ENCODE measurements at places on chromosomes 5 and 9.

DNA sequence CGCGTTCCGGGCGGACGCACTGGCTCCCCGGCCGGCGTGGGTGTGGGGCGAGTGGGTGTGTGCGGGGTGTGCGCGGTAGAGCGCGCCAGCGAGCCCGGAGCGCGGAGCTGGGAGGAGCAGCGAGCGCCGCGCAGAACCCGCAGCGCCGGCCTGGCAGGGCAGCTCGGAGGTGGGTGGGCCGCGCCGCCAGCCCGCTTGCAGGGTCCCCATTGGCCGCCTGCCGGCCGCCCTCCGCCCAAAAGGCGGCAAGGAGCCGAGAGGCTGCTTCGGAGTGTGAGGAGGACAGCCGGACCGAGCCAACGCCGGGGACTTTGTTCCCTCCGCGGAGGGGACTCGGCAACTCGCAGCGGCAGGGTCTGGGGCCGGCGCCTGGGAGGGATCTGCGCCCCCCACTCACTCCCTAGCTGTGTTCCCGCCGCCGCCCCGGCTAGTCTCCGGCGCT is at the start of gene DAPK1:
DAPK1 (plus strand) TSS at position 264 of the 442 bp plus-strand sequence. CDS start 1,211 bp downstream, outside the sequence.
- no peak for DNase-seq

DNA sequence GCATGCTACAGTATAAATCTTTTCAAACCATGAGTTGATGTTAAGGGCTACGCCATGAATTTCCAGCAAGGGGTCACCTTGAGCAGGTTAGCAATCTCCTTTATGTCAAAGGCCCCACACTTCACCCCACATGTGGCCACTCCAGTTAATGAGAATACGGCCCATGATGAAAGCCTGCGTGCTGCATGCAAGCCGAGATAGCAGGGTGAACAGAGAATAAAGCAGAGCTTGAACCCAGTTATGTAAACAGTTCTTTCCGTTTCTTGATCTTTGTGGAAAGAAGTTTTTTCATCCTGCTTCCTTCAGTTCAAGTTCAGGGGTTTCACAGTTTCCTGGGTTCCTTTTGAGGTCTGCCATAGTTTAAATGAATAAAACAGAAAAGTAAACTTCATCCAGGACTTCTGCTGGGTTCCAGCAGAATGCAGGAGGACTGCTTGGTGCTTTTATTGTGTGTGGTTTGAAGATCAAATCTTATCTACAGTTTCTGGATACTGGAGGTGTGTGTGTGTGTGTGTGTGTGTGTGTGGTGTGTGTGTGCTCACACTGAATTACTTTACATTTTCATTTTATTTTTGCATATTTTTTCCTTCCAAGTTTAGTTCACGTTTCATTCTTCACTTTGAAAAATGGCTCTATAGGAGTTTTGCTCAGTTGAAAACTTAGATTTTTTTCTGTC is 87.1 kb downstream of the HMHB1 start:
- no peak for DNase-seq

DNA sequence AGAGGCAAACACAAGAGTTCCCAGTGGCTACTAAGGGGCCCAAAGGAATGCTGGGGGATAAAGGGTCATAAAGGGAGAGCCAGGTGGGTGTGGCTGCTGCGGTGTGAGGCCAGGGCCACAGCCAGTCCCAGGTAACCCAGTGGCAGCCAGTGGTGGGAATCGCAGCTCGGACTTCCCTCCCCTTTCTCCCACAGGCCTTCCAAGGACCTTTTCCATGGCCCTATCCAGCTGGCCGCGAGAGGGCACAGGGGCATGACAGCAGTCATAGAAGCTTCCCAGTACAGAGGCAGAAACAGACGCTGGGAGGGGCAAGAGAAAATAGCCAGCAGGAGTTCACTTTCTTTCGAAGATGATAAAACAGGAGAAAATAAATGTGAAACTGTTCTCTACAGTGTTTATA is 257.6 kb downstream of the SEMA5A start:
- no peak for DNase-seq

GRCh38 chr5:154779105-154779504 is 23.9 kb downstream of the LARP1 start:
- DNase-seq: no peak

- DNase-seq: no peak
Measured at GRCh38 chr9:123096987-123097386, 63.5 kb downstream of the GPR21 start.

- no peak for DNase-seq
Measured at GRCh38 chr9:18009902-18010301, 431.0 kb downstream of the SH3GL2 start.

GRCh38 chr9:13033959-13034693 is 245.4 kb downstream of the MPDZ start:
- DNase-seq: no peak

DNA sequence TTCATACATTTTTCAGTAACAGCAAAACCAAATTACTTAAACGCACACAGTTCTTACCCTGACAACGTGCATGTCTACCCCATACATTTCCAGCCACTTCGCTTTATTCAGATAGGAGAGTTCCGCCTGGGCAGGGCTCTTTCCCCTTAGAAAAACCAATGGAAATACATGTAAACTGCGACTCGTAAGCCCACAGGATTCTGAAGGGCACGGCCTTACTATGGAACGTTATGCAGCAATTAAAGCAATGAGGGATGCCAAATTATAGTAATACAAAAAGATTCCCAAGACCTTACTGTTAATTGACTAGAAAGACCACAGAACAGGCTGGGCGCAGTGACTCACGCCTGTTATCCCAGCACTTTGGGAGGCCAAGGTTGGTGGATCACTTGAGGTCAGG is 64.5 kb downstream of the EPB41L4B start:
- DNase-seq: no peak

GRCh38 chr9:38075272-38075671 is 6.2 kb upstream of the SHB start:
- DNase-seq: peak; percentile 34

DNA sequence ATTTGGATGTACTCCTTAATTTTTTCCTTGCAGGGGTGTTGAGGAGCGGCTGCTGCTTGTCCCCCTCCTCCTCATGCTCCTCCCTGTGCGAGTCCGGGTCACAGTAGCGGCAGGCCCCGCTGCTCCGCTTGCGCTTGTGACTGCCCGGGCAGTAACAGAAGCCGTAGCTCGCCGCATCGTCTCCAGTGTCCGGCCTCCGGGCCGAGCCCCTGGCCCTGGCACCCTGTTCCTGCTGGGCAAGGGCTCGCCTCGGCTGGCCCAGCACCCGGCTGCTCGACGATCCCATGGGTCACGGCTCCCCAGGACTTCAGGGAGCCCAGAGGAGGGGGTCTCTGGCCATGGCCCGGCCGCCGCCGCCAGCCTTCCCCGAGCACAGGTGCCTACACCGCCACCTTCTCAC is at the start of gene GMCL2:
GMCL2 (minus strand) TSS at position 358 of the 400 bp plus-strand sequence; CDS start at position 286, 72 bp downstream.
- no peak for DNase-seq

GRCh38 chr9:21968331-21969010 is 25.7 kb downstream of the CDKN2A start:
- DNase-seq: no peak

DNA sequence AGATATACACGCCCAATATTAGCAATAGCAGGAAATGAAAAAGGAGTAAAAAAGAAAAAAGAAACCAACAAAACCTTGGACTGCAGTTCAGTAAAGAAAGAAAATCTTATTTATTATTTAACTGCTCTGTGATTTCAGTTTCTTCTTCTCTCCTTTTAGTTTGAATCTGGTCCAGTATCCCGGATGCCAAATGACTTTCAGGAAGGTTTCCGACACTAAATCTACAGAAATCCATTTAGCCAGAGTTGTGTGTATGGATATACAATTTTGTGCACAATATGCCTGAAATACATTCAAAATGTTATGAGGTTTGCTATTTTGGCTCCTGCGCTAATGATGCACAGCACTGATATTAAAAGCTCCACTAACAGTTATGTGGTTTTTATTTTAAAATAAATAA is 64.5 kb downstream of the FBXL7 start:
- DNase-seq: no peak

- no peak for DNase-seq
Measured at GRCh38 chr5:123651234-123651633, 139.3 kb downstream of the CSNK1G3 start.

DNA sequence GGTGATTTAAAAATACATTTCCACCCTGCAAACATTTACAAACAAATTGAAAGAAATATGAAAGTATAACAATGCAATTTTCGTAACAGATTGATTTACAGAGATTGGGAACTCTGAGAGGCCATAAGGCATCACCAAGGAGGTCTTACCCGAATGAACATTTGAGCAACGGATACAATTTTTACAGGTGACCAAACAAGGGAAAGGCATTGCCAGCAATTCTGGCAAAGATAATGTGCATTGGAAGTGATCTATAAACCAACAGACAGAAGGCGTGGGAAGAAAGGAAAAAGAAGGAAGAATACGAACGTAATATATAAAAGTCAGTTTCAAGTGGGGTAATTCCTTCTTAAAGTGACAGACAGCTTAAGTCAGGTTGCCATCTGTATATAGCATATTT is 295.9 kb downstream of the CDH12 start:
- no peak for DNase-seq

GRCh38 chr5:79590396-79590999 is 21.7 kb upstream of the TENT2 start:
- no peak for DNase-seq

DNA sequence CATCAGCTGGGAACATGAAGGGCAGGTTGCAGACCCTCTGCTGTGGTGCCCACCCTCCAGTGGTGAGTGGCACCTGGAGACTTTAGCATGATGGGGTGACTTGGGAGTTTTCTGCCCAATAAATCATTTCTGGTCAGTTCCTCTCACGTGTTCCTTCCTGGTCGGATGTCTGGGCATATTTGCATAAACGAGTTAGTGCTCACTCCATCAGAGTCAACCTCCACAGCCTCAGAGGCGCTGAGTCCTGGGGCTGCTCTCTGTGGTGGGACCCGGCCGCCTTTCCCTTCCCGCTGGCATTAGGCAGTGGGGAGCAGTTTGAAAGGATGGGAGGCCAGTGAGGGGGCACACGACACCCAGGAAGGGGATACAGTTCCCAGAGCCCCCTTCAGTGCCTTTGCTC is 114.0 kb upstream of the FCN2 start:
- no peak for DNase-seq

DNA sequence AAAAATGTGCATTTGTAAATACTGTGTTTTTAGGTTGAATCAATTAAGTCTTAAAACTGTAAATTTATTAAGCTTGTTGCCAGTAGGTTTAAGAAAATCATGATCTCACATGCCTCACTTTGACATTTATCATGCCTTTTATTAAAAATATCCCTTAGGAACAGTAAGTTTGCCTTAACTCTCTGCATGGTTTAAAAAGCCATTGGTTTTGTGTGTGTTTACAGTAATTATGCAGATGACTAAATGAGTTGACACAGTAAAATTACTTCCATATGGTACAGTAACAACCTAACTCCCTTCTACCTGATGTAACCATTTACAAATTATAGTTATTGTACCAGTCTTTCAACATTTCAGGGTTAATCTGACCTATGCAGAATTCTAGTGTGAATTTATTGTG is 6.5 kb downstream of the RPS6 start:
- DNase-seq: no peak

DNA sequence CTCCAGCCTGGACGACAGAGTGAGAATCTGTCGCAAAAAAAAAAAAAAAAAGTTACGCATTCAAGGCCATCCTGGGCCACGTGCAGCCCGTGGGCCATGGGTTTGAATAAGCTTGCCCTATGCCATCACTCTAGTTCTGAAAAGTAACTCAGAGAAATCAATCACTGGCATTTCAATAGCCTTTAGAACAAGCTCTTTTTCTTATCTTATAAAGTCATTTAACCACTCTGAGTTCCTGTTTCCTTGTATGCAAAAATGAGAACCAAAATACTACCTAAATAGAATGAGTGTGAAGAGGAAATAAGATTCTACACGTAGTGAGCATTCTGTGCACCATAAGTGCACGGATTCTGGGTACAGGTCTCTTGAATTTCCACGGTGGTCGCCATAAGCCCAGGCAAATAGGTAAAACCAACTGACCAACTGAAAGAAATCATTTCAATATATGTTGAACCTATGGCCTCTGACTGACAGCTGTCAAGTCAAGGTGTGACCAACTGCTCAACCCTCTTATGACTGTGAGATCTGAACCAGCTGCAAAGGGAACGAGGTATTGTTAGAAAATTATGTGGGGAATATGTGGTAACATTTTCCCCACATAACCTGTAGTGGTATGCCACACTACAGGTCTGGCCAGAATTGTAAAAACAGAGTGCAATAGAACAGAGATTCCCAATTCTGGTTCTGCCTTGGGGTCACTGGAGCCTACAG is 143.9 kb upstream of the LHFPL2 start:
- DNase-seq: no peak

- DNase-seq: no peak
Measured at GRCh38 chr5:37740331-37741066, 99.3 kb downstream of the GDNF start.

GRCh38 chr5:14125262-14125661 is 17.9 kb upstream of the TRIO start:
- DNase-seq: no peak

- DNase-seq: no peak
Measured at GRCh38 chr9:89576404-89576839, 28.4 kb upstream of the GADD45G start.

- no peak for DNase-seq
Measured at GRCh38 chr9:12790883-12791282, 16.1 kb downstream of the LURAP1L start.

DNA sequence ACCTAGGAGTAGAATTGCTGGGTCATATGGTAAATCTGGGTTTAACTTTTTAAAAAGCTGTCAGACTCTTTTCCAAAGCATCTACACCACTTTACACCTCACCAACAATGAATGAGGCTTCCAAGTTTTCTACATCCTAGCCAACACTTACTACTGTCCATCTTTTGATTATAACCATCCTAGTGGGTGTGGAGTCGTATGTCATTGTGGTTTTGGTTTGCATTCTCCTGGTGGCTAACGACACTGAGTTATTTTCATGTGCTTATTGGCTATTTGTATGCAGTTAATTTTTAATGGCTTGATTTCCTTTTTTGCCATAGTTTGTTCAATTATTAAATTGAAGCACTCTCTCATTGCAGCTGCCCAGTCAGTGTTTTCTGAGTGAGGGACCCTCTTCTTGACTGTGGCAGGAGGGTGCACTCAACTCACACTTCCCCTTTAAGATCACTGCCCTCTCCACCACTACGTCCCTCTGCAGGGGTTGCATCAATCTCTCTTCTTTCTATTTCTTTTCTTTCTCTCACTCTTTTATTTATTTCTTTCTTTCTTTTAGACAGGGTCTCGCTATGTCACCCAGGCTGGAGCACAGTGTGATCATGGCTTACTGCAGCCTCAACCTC is 182.3 kb downstream of the C9orf152 start:
- no peak for DNase-seq

DNA sequence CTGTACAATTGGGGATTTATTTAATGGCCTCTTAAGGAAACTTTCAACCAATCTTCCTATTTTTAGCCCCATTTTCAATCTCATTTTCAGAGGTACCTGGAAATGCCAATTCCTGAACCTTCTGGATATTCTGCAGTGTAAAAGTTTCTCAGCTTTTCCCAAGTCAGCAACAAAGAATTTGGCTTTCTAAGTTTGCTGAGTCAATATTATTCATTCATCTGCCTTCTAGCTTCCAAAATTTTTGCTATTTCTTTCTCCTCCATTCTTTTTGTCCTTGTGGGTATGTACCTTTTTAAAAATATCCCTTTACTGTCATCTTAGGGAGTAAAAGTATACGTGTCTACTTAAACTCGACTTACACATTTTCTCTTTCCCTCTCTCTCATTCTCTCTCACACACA is 25.7 kb downstream of the CETN3 start:
- DNase-seq: no peak

GRCh38 chr9:99748676-99749075 is 73.0 kb upstream of the NR4A3 start:
- DNase-seq: no peak

- no peak for DNase-seq
Measured at GRCh38 chr5:143315929-143316328, 87.6 kb downstream of the NR3C1 start.

Data from activated effector memory CD4-positive, alpha-beta T cell treated with anti-CD3 and anti-CD28 coated beads, Interleukin-2, amount 50 U/mL, for 16 hours (primary cell).